ELF-1 (cell line): ENCODE measurements at places on chromosomes 6 and 20.

- DNase-seq: no peak
These were observed 33.3 kb upstream of the NRN1 start for GRCh38 chr6:6039946-6040509.

DNA sequence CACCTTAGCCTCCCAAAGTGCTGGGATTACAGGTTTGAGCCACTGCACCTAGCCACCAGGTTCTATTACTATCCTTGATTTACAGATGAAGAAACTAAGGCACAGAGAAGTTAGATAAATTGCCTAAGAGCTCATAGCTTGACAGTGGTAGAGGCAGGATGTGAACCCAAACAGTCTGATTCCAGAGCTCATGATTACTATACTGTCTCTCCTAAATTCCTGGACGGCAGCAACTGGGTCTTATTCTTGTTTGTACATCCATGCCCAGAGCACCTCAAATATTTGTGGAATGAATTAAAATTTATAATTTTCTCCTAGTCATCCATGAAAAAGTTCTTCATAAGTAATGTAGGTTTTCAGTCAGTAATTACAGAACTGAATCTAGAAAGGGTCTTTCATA, 15.1 kb downstream of the PDSS2 start:
- DNase-seq: no peak

DNA sequence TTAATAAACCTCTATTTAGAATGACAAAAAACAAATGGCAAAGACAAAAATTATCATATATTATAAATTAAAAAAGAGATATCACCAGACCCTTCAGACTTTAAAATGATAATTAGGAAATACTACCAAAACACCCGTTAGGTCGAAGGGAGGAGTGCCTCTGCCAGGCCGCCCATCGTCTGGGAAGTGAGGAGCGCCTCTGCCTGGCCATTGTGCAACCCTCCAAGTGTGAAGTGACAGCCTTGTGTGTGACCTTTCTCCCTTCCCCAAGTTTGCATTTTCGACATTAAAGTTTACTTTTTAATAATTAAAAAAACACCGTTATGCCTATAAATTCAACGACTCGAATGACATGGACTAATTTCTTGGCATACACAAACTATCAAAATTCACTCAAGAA, 64.5 kb upstream of the TASP1 start:
- no peak for DNase-seq

- no peak for DNase-seq
These were observed 113.0 kb upstream of the TIAM2 start for GRCh38 chr6:154882107-154882506.

DNA sequence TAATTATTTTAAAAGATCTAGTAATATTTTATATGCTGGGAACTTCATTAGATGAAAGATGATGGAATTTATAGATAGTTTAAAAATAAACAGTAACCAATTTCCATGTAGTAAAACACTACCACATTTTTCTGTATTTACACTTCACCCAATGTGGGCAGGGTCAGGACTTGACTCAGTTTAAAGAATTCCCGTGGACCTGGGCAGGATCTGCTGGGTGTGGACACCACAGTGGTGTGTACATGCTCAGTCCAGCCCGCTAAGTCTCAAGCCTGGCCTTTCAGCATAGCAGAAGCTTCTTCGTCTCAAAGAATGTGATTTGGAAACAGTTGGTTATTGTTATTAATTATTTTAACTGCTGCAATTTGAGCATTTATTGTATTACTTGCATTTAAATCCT, 364.2 kb downstream of the SYNE1 start:
- DNase-seq: no peak

DNA sequence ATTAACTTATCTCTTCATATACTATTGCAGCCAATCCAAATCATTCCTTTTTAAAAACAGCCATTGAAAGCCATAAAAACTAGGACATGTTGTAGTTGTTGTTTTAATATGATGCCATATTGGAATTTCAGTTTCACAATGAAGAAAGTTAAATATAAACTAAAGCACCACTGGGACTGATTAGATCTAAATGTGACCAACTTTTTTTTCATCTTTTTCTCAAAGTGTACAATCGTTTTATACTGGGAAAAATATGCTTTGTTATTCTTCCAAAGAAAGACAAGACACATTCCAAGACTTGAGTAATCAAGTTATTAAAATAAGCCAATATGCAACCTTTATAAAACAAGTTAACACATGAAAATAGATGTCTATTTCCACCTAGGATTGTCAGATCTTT, 68.5 kb downstream of the THEMIS start:
- no peak for DNase-seq

DNA sequence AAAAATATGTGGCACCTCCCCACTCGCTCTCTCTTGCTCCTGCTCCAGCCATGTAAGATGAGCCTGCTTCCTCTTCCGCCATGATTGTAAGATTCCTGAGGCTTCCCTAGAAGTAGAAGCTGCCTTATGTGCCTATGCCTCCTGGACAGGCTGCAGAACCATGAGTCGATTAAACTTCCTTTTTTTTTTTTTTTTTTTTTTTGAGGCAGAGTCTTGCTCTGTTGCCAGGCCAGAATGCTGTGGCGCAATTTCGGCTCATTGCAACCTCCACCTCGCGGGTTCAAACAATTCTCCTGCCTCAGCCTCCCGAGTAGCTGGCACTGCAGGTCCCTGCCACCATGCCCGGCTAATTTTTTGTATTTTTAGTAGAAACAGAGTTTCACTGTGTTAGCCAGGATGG, 112.5 kb downstream of the FAM217A start:
- no peak for DNase-seq

DNA sequence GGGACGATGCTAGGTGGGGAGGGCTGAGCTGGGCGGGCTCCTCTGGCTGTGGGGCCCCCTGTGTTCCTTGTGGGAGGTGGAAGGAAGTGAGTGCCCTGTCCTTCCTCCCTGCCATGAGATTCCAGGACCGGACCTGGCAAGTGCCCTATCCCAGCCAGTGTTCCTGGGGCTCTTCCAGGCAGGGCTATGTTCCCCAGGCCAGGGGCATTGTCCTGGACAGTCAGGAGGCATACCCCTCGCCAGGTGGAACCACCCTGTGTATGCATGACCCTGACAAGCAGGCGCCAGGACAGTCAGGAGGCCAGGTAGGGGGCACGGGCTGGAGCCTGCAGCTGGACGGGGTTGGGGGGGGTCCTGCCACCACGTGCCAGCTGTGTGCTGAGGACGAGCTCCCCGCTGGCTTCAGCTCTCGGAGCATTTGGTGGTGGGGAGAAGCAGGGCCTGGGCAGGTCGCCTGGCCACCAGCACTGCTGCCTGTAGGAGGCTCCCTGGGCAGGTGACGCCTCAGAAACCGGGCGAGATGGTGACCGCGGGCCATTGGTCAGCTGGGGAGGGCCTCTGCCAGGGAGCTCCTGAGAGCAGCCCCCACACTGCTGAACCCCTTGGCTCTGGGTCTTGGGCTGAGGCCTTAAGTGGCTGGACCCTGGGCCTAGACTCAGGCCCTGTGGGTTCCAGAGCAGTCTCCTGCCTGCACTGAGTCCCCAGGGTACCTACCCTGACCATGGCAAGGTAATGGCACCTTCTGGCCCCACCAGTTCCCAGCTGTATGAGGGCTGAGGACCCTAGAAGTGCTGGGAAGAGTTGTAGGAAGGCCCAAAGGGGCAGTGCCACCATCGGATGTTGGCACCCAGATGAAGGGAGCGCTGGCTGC, 694 bp downstream of the SLC17A9 start:
- DNase-seq: no peak

GRCh38 chr20:36061754-36062153, 92.8 kb upstream of the EPB41L1 start:
- DNase-seq: no peak

DNA sequence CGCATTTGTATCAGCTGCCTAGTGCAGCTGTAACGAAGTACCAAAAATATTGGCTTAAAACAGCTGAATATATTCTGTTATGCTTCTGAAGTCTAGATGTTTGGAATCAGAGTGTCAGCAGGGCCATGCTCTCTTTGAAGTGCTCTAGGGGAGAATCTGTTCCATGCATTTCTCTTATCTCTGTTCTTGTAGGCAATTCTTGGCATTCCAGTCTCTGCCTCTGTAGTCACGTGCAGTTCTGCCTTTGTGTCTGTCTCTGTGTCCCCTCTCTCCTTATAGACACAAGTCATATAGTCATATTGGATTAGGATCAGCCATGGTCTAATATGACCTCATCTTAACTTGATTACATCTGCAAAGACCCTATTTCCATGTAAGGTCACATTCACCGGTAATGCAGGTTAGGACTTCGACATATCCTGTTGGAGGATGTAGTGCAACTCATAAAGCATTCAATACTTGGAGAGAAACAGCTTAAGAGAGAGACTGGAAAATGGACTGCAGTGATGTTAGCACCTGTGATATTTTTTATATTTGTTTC, 18.6 kb downstream of the FAM83B start:
- peak; percentile 41 for DNase-seq

GRCh38 chr6:164130151-164130550, 715.6 kb downstream of the QKI start:
- no peak for DNase-seq

- peak; percentile 45 for DNase-seq
These were observed 181.4 kb downstream of the PHF3 start for GRCh38 chr6:63816982-63817436.

DNA sequence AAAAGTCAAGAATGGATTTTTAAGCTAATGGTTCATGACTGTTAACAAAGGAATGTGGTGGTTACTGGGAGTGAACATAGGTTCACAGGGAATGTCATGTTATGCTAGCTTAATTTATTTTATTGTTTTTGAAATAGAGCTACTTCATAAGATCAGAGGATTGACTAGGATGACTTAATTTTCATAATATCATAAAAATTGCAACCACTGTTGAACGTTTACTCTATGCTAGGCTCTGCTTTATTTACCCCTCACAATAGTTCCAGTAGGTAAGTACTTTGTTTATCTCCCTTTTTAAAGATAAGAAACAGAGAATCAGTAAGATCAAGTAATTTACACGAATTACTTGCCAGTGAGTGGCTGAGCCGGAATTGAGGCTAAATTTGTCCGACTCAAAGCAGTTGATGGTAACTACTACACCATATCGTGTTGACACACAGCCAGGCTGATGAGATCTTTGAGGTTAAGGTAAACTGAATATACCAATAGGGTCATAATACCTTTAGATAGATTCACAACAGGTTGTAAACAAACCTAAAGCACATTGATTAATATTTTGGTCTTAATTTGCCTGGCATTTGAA, 194.6 kb upstream of the CITED2 start:
- DNase-seq: no peak

GRCh38 chr6:161017766-161018564, 26.4 kb downstream of the MAP3K4 start:
- no peak for DNase-seq

- DNase-seq: no peak
These were observed 8.2 kb downstream of the C6orf62 start for GRCh38 chr6:24710519-24711303.
